Left lung (tissue), 14 donors: ENCODE measurements at places on chromosomes 12 and 14.

- H3K4me1 ChIP-seq: no peaks in the 10 kb centered on the region
- H3K27ac ChIP-seq: no peak overlapping the region
- H3K27me3 ChIP-seq: no peaks in the 10 kb centered on the region
- no peak overlapping the region for H3K4me3 ChIP-seq
These were observed 26.9 kb downstream of the ZDHHC17 start for GRCh38 chr12:76790564-76791552.

- H3K27ac ChIP-seq: no peak overlapping the region
- no peak overlapping the region for H3K4me3 ChIP-seq
- no peak for DNase-seq
- no peaks in the 10 kb centered on the region for H3K27me3 ChIP-seq
- H3K4me1 ChIP-seq: no peaks in the 10 kb centered on the region
These were observed 234.5 kb downstream of the IPO8 start for GRCh38 chr12:30461026-30461615.

- H3K36me3 ChIP-seq: no peaks in the 10 kb centered on the region
- no peaks in the 10 kb centered on the region for H3K27me3 ChIP-seq
- H3K4me1 ChIP-seq: no peaks in the 10 kb centered on the region
- H3K4me3 ChIP-seq: no peak overlapping the region
These were observed 67.6 kb upstream of the GNG2 start for GRCh38 chr14:51792809-51793208.

DNA sequence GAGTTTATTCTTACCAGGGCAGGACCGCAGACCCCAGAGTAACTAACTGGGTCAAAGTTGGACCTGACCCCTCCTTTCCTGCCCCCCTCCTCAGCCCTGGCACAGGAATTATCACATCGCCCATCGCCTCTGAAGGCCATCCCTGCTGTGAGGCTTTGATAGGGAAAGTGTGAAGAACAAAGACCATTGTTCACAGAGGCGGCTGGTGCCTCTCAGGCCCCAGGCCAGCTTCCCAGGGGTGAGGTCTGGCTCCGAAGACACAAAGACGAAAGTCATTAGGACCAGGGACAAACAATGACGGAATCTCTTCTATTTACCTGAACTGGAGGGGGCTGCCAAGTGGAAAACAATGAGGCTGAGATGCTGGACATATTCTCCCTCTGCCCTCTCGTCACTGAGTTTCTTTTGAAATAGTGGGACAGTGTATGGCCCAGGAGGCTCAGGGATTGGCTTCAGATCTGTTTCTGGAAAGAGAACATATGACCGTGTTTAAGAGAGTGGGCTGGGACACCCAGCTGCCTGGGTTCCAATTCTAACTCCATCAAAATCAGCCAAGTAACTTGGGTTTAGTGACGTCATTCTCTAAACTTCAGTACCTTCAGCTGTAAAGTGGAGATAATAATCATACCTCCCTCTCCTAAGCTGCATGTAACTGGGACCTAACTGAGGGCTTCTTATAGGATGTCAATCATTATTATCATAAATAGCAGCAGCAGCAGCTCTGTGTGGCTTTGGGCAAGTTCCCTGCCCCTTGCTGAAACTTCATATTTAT is 769.4 kb downstream of the MED13L start:
- H3K27ac ChIP-seq: no peak overlapping the region
- H3K4me3 ChIP-seq: no peak overlapping the region
- H3K27me3 ChIP-seq: no peaks in the 10 kb centered on the region
- no peak for DNase-seq
- H3K4me1 ChIP-seq: no peaks in the 10 kb centered on the region
- no peaks in the 10 kb centered on the region for H3K36me3 ChIP-seq

- H3K36me3 ChIP-seq: no peaks in the 10 kb centered on the region
- H3K4me3 ChIP-seq: no peak overlapping the region
- H3K27ac ChIP-seq: no peak overlapping the region
- DNase-seq: no peak
- no peaks in the 10 kb centered on the region for H3K27me3 ChIP-seq
These were observed 5.5 kb downstream of the C12orf71 start for GRCh38 chr12:27076928-27077327.
